DMS 273 treated with DMSO at 0.1 percent for 48 hours (cell line): ENCODE measurements at places on chromosomes 5 and 9.
A peak's percentile ranks its signal among the peaks of the same experiment; 100 is the strongest.

DNA sequence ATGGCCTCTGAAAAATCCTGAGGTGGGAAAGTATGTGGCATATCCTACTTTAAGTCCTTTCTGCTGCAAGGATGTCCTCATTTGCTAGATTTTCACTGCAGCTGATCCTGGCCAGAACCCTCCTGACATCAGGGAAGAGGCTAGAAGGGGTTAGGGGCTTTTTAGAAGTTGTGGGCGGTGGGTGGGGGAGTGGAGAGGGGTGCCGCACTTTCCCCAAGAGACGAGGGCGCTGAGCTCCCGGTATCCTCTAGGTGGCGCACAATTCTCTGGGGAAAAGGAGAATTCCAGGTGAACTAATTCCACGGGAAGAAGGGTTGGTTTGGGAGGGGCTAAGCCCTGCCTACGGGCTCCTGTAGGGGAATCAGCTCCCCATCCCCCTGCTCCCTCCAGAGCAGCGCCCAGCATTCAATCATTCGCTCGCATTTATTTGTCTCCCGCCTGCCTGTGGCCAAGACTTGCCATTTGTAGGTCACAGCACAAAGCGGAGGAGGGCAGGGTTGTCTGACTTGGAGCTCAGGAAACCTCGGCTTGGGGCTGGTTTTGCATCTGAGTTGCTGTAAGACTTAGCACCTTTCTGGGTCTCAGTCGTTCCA, 42.9 kb upstream of the HAND1 start:
- no peak for DNase-seq

- DNase-seq: no peak
Measured at GRCh38 chr9:135023088-135023785, 64.2 kb upstream of the OLFM1 start.

DNA sequence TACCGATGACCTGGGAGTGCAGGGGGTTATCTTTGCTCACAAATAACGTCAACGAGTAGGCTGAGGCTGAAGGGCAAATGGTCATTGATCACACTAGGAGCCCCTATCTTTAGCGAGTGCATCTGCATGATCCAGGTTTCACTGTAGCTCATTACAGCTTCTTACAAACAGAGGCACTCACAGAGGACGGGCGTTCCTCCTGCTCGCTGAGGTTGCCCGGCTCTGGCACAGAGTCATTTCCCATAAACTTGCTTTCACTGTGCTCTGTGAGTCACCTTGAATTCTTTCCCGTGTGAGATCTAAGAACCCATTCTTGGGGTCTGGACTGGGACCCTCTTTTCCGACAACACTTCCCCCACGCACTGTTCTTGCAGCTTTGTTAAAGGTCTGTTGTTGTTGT, 1.9 kb upstream of the PAEP start:
- no peak for DNase-seq

DNA sequence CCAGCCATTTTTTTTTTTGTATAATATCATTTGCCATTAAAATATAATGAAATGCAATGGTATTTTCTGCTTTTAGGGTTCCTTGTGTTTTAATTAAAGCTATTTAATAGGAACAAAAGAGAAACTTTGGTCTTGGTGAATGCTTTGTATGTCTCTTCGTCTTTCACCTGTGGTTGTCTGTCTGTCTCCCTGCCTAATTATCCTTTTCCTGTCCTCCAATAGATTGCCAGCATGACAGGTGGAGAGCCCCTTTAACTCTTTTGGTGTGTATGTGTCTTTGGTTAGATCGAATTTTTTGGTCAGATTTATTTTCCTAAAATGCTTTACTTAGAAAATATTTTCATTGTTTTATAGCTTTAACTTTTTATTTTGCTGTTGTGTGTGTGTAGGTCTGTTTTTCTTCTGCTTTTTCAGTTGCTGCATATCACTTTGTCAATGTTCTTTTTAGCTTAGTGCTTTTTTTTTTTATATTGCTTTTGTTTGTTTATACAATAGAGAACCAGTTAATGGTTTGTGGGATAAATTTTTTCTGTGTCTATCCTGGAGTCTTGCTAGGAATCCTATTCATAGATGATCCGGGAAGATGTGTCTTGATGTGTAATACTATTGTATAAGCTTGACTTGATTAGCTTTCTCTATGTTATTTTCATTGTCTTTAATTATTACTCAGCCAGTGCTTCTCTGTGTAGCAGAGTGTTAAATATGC, 8.6 kb downstream of the CHMP5 start:
- no peak for DNase-seq

DNA sequence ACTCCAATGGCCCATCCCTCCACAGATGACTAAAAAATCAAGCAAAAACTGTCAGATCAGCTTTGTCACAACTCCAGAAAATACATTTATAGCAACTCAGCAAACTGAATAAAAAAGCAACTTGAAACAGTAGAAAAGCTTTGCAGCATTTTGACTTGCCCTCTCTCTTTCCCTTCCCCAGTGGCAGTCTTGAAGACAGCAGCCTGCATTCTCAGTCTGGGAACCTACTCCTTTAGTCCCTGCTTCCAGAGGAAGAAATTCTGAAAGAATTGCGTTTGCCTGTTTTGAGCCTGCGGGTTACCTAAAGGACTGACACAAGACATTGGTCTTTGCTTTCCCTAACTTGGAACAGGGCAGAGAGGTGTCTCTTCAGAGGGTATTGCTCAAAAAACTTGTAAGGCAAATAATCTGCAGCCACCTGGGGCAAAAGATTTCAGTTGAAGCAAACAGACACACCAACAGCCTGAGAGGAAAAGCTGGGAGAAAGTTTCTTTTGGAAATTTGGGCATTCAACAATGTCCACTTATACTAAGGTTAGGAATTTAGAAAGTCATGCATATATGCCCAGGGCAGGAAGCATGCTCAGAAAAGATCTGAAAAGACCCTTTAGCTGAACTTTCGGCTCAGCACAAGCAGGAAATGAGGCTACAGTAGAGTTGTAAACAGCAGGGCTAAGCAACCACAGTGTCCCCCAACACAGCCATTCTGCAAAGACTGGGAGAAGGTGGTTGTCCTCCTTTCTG, 15.2 kb upstream of the SLC35D2 start:
- DNase-seq: no peak

- DNase-seq: no peak
Measured at GRCh38 chr9:135123773-135124134, 36.3 kb downstream of the OLFM1 start.

GRCh38 chr5:75046366-75047142, 5.8 kb downstream of the GCNT4 start:
- DNase-seq: no peak

DNA sequence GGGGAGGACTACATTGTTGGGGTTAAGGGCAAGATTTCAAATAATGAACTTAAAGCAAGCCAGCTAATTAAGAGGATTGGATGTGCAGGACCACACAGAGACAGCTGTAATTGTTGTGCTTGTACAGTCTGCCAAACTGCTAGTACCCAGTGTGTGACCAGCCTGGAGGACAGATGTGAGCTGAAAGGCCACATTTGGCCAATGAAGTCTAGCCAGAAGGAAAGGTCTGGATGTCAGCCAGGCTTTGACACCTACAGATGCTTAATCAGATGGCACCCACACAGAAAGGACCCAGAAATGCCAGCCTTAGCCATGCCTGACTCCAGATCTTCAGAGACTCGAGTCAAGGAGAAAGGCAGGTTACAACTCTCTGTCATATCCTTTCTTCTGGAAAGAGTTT, 491.1 kb downstream of the KIF4B start:
- peak; percentile 91 for DNase-seq

GRCh38 chr5:179218943-179219330, 126.3 kb downstream of the ADAMTS2 start:
- DNase-seq: no peak

DNA sequence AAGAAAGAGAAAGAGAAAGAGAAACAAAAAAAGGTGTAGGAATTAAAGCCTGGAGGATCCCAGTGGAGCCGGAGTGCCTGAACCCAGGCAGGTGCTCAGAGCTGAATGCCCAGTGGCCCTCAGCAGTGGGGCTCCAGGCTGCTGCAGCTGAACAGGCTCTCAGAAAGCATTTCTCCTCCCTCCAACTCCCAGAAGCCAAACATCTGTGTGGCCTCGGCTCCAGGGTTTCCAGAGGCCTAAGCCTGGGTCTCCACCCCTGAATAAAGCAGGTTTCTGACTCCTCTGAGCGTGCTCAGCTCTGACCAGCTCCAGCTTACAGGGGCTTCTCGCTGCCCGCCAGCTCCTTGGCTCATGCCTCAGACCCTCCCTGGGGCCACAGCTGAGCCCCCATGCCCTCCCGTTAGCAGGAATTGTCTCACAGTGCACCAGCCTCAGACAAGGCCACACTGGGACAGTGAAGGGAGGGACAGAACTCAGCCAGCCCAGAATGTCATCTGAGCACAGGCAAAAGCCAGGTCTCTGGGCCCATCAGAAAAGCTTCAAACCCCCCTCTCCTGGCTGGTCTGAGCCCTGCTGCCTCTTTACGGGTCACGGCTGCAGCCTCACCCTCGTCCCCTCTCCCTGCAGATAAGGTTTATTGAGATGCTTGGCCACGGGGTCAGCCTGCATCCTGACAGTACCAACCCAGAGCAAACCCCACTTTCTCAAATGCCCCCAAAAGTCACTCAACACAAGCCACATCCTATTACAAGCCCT, 114.4 kb upstream of the PPP1R26 start:
- DNase-seq: no peak

- no peak for DNase-seq
Measured at GRCh38 chr5:96933764-96934707, 1.8 kb upstream of the LNPEP start.

GRCh38 chr5:76927961-76928360, 24.9 kb upstream of the CRHBP start:
- DNase-seq: no peak

GRCh38 chr9:127119320-127119709, 3.1 kb downstream of the ANGPTL2 start:
- no peak for DNase-seq

GRCh38 chr5:173542964-173543363, 73.5 kb downstream of the BOD1 start:
- no peak for DNase-seq

DNA sequence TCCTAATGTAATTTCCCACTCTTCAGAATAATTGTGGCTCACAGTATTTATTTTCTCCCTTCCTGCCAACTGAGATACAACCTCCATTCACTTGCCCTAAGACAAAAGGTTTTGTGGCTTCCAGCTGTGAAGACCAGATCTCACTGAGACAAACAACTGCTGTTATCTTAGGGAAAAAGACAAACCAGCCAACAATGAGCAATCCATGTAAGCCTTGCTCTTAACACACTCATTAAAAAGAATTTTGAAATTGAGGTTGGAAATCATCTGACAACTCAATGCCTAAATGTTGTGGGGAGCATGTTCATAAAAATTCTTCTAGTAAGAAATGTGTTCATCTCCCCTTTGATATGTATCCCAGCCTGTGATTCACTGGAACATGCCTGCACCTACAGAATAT, 132.9 kb downstream of the ADAMTSL1 start:
- no peak for DNase-seq

- DNase-seq: no peak
Measured at GRCh38 chr5:74833537-74834266, 32.5 kb downstream of the FAM169A start.

DNA sequence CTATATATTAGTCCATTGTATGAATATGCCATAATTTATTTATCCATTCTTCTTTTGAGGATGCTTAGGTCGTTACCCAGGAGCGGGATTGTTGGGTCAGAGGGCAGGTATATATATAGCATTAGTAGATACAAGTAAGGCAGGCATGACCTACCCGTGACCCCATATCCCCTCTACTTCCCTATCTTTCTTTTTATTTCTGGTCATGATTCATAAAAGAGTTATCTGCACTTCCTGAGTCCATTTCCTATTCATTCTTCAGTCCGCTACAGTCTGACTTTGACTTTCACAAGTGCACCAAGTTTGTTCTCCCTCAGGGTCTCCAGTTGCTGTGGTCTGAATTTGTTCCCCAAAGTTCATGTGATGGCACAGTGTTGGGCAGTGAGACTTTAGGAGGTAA, 6.9 kb downstream of the RHOBTB3 start:
- no peak for DNase-seq

DNA sequence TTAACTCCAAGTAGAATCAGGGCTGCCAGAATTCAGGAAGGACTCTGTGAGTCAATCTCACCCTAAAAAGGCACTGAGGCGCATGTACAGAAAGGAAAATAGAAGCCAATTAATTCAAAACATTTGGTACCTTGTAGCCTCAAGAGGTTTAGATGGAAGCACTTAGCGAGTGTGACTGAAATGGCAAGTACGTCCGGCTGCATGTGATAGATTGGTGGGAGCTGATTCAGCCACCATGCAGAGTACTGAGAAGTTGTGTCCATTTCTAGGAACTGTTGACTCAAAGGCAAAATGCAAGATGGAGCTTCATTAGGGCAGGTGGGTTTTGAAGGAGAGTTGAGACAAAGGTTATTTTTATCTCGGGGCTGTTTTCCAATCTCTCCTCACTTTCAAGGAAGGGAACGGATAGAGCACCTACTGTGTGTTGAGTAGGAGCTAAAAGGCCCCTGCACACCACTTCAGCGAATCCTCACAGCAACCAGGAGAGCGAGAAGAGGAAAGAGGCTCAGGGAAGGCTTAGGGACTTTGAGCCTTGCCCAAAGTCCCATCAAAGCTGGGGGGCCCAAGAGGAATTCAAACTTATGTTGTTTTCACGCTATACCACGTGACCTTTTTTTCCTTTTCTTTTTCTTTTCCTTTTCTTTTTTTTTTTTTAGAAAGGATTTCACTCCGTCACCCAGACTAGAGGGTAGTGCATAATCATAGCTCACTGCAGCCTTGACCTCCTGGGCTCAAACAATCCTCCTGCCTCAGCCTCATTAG, 34.6 kb upstream of the CPEB4 start:
- no peak for DNase-seq

GRCh38 chr9:79559495-79560181, 12.1 kb upstream of the TLE4 start:
- DNase-seq: no peak

- DNase-seq: no peak
Measured at GRCh38 chr9:77783518-77783917, 135.4 kb upstream of the GNA14 start.

DNA sequence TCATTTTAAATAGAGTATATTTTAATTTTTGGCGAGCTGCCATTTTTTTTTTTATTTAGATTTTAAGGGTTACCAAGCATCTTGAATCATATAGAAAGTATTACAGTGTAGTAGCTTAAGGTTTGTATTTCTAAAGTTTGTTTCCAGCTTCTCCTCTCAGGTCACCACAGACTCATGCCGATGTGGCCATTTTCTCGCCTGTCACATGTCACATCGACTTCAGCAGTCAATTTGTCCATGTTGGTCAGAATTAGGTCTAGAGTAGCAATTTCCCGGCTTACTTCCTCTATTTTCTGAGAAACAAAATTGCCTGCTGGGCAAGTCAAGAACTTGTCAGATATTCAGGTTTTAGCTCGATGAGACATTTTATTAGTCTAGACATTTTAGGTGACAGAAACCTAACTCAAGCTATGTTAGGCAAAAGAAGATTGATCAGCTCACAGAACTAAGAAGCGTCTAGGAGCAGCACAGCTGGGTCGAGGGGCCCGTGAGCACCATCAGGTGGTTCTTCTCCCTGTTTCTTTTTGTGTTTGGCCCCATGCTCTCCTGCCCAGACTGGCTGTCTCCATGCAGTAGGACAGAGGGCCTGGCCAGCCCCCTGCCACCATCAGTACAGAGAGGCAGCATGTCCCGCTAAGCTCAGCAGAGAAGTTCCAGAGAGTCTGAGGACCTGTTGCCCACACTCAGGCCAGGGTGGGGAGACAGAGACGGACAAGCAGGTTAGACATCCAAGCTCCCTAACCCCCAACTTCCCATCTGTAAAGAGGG, 48.4 kb upstream of the AFAP1L1 start:
- no peak for DNase-seq

- DNase-seq: no peak
Measured at GRCh38 chr5:143206196-143207053, 197.1 kb downstream of the NR3C1 start.
